ENCODE measurements at places on chromosomes 3 and 15.

- DNase-seq, result no peak
Measured at GRCh38 chr15:35690698-35691116, 144.7 kb upstream of the DPH6 start.

DNA sequence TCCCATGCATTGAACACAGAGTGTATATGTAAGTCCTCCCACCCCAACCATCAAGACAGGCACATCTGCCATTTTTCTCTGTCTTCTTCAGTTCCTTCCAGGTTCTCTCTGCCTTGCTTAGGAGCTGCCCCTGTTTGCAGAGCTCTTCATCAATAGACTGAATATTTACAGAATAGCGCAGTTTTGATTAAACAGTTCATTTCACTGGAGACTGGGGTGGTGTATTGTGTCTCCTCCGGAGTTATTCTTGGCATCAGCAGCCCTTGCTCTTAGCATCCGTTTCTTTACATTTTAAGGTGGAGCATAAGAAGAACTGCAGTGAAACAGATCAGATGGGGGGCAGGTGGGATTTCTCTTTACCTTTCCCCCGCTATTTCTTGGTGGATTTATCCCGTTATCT is 87.7 kb downstream of the LIPC start:
- no peak for DNase-seq

GRCh38 chr3:10015461-10015904 is 10.8 kb upstream of the FANCD2 start:
- no peak for DNase-seq

- DNase-seq, result no peak
Measured at GRCh38 chr3:111919370-111920065, 59.3 kb upstream of the ABHD10 start.

DNA sequence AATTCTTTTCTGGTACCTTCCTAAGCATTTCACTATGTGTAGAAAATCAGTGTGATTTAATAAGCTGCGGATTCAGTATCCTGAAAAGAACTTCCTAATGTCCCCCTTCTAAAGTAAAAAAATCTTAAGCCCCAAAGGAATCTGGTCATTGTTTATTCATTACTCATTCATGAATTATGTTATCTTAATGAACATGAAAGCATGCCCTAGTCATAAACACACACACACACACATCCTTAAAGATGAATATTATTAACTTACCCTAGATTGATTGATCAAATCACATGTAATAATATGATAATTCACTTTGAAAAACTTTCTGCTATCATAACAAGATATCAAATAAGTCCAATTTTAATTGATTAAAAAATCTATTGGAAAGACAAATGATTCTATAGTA is 96.4 kb upstream of the BFSP2 start:
- no peak for DNase-seq

- DNase-seq, result no peak
Measured at GRCh38 chr15:33163816-33164215, 30.7 kb downstream of the FMN1 start.

- DNase-seq, result no peak
Measured at GRCh38 chr15:97082830-97083229, 752.3 kb downstream of the NR2F2 start.

DNA sequence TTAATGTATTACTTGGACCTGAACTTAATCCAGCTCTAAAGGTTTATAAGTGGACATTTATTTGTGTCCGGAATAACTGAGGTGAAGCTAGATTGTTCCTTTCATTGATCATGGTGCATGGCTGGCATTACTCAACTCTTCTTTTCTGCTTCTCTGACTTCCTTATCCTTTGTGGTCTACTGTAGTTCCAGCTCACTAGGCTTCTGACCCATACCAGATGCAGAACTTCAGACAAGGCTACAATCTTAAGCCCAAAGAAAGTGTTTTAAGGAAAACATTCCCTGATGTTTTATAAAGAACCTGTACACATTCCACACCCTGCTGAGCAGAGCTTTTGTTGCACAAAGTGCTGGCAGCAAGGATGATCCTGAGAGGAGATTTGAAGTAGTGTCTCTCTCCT is 250.8 kb upstream of the TGFBR2 start:
- no peak for DNase-seq

DNA sequence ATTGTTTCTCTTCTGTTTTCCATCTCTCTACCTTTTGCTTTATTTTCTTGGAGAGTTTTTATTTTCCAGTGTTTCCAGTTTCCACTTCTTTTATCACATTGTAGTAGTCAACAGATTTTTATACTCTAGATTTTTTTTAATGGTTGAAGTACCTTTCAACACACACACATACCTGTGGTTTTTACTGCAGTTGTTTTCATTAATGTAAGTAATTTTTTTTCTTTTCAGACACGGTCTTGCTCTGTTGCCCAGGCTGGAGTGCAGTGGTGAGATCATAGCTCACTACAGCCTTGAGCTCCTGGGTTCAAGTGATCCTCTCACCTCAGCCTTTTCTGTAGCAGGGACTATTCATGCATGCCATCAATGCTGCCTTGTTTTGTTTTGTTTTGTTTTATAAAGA is 472.5 kb upstream of the SGO1 start:
- no peak for DNase-seq

Measured in activated CD4-positive, alpha-beta T cell treated with anti-CD3 and anti-CD28 coated beads, Interleukin-2, amount 50 U/mL, for 24 hours (primary cell).